ENCODE measurements at places on chromosomes 5 and 9. TPM values are rescaled to one million over a fixed set of nuclear protein-coding genes. Genes with fewer than 3 reads are reported as not detected.

Gene SLCO6A1
- not detected for total RNA-seq

Gene LIFR
- not detected for total RNA-seq

Gene NSUN2
- 59.0 TPM for total RNA-seq

Gene PDE8B
- total RNA-seq: 0.14 TPM

Gene CTNND2
- not detected for total RNA-seq

Gene NIPAL4
- 10.1 TPM for total RNA-seq

Gene LCN6
- not detected for total RNA-seq

Gene CMYA5
- total RNA-seq: 0.05 TPM

- DNase-seq: no peak
Observed at GRCh38 chr5:921456-922435, 29.1 kb downstream of the TRIP13 start.

DNA sequence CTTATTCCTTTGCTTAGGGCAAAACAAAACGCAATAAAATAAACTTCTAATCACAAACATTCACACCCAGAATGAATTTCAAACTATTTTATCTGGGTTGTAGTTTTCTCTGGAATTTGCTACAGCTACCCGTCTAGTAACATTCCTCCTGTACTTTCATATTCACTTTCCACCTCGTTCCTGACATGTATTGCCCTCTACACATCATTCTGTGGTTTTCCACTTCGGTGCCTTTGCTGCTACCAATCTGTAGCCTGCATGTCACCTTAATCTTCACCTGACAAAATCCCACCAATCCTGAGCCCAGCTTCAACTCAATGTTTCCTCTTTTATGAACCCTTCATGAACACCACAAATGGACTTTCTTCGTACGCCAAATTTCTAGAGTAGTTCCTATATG, 694.1 kb upstream of the C9orf72 start:
- no peak for DNase-seq

DNA sequence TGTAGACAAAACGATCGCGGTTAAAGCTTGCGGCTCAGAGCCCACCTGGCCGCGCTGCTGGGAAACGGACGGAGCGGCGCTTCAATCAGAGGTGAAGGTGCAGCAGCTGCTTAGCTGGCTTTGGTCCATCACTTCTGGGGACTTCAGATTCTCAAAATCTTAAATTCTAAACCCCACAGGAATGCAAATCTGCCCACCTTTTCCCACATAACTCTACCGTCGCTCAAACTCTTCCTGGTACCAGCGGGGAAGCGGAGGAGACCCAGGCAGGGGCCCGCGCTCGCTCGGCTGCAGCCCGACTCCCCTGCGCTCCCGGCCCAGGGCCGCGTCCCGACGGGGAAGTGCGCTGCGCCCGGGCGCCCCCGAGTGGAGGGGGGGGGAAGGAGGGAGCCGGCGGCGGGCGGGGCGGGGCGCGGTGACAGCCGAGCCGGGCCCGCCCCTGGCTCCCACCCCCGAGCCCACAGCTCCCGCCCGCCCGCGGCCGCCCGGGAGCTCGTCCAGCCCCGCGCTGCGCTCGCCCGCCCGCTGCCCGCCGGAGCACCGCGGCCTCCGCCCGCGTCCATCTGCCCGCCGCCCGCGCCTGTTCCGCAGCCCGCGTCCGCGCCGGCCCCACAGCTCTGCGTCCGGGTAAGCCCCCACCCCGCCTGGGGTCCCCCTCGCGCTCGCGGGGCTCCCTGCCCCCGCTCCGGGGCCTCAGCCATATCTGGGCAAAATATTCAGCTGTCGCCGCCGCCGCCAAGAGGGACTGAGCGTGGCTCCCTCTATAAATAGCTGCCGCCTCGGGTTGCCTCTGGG, at the start of gene TMOD1:
Gene TMOD1, plus strand, starts transcription at position 490 of the 795 bp plus-strand sequence. CDS start 22,523 bp downstream, outside the sequence.
- DNase-seq: peak; percentile 34

GRCh38 chr5:170269579-170269978, 28.0 kb downstream of the LCP2 start:
- DNase-seq: peak; percentile 62

DNA sequence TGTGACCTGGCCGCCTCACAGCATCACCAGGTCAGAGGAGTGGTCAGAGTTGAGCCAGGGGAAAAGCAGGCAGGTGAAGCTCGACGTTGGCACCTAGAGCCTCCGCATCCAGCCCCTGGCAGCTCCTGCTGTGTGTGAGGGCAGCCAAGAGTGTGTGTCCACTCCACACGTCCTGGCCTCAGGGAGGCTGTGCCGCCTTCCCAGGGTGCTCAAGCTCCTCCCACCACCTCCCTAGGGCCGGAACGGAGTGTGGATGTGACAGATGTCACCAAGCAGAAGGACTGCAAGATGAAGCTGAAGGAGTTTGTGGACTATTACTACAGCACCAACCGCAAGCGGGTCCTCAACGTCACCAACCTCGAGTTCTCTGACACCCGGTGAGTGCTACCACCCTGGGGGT, 72.5 kb downstream of the PHF2 start:
- no peak for DNase-seq

GRCh38 chr9:116791326-116791725, 104.2 kb downstream of the TRIM32 start:
- DNase-seq: no peak
